Astrocyte (in vitro differentiated cells and primary cell): ENCODE measurements at places on chromosomes 7 and 10.

GRCh38 chr7:128447941-128448564 is 7.6 kb upstream of the HILPDA start:
- no peak for DNase-seq

DNA sequence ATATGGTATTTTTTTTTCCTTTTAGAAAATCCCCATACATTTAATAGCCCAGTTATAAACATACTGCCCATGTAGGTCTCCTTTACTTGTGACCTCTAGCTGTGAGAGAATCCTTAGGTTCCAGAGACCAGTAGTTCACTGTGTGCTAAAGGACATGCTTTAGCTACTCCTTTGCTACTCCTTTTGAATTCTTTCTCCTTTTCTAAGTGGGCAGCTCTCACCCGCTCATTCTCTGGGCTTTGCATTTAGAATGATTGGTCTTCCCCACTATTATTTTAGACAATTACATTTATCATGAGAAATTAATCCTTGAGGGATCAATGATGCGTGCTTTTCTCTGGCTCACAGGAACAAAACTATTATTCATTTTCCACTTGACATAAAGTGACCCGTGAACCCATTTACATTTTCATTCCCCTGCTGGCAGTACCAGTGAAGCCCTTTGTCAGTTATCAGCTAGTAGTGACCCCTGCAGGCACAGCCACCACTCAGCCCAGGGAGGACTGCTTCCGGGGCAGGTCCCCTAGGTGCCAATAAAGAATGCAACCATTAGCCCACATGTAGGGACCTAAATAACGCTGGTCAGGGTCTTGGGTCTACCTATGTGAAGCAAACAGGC is 844.3 kb downstream of the CNTNAP2 start:
- DNase-seq, result no peak

- DNase-seq, result no peak
These were observed 184.9 kb downstream of the PTEN start for GRCh38 chr10:88048312-88048711.

DNA sequence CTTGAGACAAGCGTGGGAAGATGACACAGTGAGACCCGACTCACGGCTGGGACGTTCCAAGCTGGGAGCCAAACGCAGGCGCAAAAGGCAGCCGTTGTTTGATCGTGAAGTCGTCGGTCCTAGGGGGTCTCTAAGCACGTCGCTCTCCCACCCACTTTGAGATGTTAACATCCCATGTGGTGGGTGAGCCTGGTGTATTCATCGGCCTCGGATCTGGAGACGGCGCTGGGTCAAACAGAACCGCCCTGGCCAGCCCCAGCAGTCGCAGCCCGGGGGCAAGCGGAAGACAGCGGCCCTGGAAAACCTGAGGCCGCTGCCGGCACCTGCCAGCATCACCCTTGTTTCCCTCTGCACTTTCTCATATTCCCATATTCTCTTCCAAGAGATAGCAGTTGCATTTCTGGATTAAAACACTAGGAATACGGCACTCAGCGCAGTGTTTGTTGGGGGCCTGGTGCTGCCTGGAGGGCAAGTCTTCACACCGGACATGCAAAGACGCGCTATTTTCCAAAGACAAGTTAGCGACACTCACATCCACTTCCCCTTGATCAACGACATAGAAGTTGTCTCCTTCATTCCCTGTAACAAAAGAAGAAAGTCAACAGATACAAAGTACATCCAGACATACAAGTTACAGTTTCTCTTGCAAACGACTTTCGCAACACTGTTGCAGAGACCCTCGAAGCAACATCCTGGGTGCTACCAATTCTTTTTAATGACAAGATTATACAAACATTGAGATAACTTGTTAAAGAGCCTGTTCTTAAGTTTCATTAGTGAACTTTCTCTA is 86.2 kb upstream of the PDGFA start:
- no peak for DNase-seq

GRCh38 chr7:151790095-151790829 is 86.7 kb downstream of the PRKAG2 start:
- no peak for DNase-seq

DNA sequence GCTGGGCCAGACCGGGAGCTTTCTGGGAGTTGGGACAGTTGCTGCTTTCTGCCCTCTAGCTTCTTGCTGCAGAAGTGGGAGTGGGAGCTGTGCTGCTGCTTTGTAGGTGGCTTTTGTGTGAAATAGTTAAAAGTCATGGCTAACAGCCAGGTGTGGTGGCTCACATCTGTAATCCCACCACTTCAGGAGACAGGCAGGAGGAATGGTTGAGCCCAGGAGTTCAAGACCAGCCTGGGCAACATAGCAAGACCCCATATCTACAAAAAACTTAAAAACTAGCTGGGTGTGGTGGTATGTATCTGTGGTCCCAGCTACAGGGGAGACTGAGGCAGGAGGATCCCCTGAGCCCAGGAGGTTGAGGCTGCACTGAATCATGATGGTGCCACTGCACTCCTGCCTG is 13.7 kb downstream of the TACR2 start:
- no peak for DNase-seq

DNA sequence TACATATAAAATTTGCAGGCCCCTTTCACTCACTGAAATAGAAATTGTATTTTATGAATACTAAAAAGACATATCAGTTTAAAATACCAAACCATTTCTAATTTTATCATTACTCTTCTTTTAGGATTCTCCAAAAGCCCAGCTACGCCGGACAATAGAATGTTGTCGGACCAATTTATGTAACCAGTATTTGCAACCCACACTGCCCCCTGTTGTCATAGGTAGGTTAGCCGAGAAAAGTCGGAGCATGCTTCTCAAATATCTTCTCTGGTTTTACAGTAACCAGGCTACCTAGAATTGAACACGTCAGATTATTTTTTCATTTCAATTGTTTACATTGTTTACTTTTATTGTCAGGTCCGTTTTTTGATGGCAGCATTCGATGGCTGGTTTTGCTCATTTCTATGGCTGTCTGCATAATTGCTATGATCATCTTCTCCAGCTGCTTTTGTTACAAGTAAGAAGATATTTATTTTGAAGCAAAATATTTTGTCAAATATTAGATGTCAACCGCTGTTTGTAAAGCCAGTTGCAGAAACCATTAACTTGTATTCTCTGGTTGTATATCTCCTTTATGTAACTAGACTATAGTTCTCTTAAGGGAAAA is 57.6 kb downstream of the MMRN2 start:
- DNase-seq, result peak; percentile 42

GRCh38 chr10:10528563-10528910 is 489.1 kb upstream of the CELF2 start:
- DNase-seq, result peak; percentile 18

DNA sequence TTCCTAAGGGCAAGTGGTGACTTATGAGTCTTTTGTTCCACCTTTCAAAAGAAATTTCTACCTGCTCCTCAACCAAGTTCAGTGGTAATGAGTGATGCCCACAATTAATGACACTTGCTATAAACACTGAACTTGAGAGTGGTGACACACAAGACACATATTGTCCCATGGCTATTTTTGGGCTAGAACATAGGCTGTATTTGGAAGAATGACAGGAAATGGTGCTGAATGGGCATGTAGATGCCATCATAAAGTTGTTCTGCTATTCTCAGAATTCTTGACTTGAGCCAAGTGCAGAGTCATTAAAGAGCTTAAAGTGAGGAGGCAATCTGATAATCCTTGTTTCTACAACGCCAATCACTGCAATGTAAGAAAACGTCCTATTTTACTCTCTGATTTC is 313.3 kb downstream of the AGMO start:
- no peak for DNase-seq

DNA sequence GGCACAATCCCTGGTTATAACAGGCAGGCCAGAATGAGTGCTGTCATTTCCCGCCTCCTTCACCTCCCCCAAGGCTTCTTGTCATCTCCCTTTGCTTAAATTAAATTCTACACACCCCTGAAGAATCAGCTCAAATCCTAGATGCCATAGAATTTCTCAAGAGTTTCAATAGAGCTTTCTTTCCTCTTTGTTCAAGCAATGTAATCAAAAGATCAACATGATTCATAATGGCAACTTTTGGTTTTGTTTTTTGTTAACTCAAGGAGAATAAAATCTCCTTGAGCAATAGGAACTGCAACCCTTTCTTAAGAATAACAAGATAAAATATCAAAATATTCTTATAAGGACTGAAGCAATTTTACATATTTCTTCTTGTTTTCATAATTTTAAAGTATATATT is 180.8 kb upstream of the CDK1 start:
- DNase-seq, result no peak

GRCh38 chr7:21393937-21394336 is 33.9 kb upstream of the SP4 start:
- no peak for DNase-seq
